ENCODE measurements at places on chromosomes 7 and 10.

GRCh38 chr10:1605999-1606940, 131.1 kb downstream of the ADARB2 start:
- H3K27me3 ChIP-seq = peaks cover 2% of the 10 kb centered on the region
- H3K36me3 ChIP-seq = no peaks in the 10 kb centered on the region
- H3K4me1 ChIP-seq = no peaks in the 10 kb centered on the region

- DNase-seq = no peak
- H3K4me1 ChIP-seq = peaks cover 7% of the 10 kb centered on the region
- H3K4me3 ChIP-seq = no peak overlapping the region
- H3K27ac ChIP-seq = no peak overlapping the region
- H3K36me3 ChIP-seq = no peaks in the 10 kb centered on the region
Observed at GRCh38 chr7:4879396-4880081, 4.0 kb downstream of the RADIL start.

DNA sequence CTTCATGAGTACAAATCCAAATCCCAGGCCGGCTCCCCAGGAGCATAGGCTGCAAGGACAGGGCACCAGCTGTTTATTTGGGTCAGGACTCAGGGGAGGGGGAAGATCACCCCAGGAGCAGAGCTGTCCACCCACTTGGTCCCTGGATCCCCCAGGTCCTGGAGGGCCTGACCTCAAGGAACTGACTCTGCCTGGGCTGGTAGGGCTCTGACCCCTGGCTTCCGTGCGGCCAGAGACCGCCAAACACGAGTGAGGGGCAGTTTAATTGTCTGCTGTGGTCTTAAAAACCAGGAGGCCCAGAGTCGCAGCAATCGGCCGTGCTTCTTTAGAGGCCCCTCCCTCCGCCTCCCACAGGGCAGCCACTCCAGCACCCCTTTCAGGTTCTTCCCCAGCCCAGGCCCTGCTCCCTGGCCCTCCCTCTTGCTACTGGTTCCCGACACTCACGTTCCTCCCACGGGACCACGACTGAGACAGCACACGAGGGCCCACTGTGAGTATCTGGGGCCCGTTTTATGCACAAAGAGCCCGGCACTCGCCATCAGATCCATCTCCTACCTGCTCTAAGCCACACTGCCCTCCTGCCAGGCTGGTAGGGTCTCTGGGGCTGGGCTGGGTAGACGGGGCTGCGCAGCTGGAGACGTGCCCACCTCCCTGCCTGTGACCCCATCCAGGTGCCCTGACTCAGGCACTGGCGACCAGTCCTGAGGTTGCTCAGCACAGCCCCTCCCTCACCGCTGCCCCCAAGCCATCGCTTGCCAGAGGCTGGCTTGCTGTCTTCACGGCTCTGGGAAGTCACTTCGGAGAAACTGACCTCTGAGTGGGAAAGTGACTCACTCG, 30.0 kb upstream of the CFAP46 start:
- no peaks in the 10 kb centered on the region for H3K36me3 ChIP-seq
- H3K27ac ChIP-seq = no peak overlapping the region
- H3K4me3 ChIP-seq = no peak overlapping the region
- no peak for DNase-seq

GRCh38 chr10:45075216-45075615, 74.5 kb downstream of the ZNF22 start:
- no peak overlapping the region for H3K27ac ChIP-seq
- no peaks in the 10 kb centered on the region for H3K36me3 ChIP-seq
- no peaks in the 10 kb centered on the region for H3K4me1 ChIP-seq
- no peaks in the 10 kb centered on the region for H3K27me3 ChIP-seq

GRCh38 chr10:74292871-74293427, 141.9 kb downstream of the ADK start:
- no peaks in the 10 kb centered on the region for H3K27me3 ChIP-seq
- no peak overlapping the region for H3K27ac ChIP-seq
- no peaks in the 10 kb centered on the region for H3K36me3 ChIP-seq
- peaks cover 3% of the 10 kb centered on the region for H3K4me1 ChIP-seq

Data from Caco-2 (cell line).